Smooth muscle cell of the brain vasculature (primary cell): ENCODE measurements at places on chromosomes 4 and X.

GRCh38 chr4:117421706-117422105, 336.3 kb upstream of the TRAM1L1 start:
- DNase-seq, result no peak

- no peak for DNase-seq
These were observed 98.9 kb downstream of the GATB start for GRCh38 chr4:151661873-151662272.

- DNase-seq, result no peak
These were observed 48.1 kb downstream of the LUZP4 start for GRCh38 chrX:115337491-115338144.

DNA sequence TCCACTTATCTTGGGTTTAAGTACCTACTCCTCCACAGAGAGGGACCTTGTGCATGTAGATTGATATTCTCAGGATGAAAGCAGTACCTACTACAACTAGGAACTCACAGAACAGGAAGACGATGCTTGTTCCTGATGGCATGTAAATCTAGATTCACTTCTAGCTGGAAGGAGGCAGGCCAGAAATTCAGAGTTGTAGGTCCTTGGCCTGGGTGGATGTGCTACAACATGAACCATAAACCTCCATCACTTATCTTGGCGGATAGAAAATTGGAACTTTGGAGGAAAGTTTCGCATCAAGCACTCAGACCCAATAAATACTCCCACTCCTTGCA, 9.3 kb upstream of the SMIM20 start:
- no peak for DNase-seq

GRCh38 chrX:9573282-9574106, 108.6 kb downstream of the TBL1X start:
- DNase-seq, result no peak

DNA sequence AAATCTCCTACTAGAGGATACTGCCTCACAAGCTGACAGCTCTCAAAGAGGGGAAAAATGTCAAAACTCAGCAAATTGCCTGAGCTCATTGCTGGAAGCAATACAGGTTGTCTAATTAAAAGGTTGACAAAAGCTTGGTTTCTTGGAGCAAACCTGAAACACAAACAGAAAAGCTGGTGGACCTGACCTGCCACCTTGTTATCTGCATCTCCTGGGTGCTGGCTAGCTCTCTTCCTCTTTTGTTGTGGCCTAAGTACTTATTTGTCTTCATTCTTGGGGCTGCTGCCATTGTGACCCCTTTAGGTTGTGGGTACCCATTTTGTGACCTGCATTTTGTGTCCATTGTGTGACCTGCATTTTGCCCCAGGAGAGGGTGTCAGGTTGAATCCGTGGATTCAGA, 184.5 kb downstream of the KIT start:
- DNase-seq, result no peak

- DNase-seq, result no peak
These were observed 339.2 kb upstream of the AADAT start for GRCh38 chr4:170428929-170429328.

DNA sequence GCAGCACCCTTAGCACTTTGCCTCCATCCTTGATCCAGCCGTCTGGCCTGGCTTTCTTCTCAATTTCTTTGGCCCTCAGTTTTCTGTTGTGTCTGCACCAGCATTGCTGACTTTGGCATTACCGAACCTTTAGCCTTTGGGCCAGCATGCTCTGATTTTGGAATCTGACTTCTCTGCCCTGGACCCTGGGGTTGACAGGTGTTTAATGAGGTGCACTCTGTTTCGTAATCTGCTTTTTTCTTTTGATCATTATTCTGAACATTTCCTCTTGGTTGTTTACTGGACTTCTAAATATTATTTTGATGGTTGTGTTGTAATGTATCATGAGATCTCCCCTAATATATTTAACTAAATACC, 71.5 kb upstream of the ENPP6 start:
- no peak for DNase-seq

DNA sequence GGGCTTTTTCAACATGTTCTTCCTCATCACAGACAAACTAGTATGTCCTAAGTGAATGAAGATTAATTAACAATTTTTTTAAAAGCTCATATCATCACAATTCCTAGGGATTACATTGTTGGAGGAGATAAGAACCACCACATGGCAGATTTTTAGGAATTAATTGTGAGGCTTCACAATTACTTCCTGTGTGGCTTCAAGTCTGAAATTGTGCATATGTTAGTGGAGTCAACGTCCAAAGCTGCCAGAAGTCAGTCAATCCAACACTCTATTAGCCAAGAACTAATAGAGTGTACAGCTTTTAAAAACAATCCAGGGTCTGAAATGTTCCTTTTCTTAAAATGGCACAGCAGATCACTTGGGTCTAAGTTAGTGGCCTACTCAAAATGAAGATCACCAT, 49.3 kb upstream of the C1QTNF7 start:
- DNase-seq, result no peak

- no peak for DNase-seq
These were observed at the start of gene NKX1-1 for GRCh38 chr4:1406394-1406980. TSS of gene NKX1-1 (minus strand) at chr4:1406442. CDS start at chr4:1406442, 0 bp downstream.
